Left cardiac atrium (tissue), 4 donors: ENCODE measurements at places on chromosomes 5 and 9.

DNA sequence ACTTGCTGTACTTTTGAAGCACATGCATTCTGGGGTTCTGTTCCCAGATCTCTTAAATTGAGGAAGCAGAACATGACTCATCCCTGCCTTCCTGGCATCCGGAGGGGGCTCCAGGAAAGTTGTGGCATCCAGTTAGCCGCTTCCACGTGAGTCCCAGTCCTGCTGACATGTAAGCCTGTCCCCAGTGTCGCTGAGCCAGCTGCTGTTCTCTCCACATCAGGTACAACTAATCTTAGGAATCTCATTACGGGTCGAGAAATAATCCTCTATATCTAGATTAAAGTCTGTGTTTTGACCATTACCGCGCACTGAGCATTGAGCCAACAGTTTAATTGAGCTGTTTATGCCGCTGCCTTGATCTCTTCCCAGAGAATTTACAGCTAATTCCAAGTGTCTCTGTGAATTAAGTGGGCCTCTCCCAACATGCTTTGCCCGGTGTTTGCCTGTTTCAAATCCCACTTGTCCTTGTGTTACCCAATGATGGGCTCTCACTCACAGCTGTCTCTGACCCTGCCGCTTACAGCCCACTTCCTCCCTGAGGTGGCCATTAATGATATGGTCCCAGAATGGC is 10.5 kb upstream of the SHB start:
- no peak for DNase-seq

GRCh38 chr5:83972909-83973308 is 252.3 kb upstream of the HAPLN1 start:
- no peak for DNase-seq

DNA sequence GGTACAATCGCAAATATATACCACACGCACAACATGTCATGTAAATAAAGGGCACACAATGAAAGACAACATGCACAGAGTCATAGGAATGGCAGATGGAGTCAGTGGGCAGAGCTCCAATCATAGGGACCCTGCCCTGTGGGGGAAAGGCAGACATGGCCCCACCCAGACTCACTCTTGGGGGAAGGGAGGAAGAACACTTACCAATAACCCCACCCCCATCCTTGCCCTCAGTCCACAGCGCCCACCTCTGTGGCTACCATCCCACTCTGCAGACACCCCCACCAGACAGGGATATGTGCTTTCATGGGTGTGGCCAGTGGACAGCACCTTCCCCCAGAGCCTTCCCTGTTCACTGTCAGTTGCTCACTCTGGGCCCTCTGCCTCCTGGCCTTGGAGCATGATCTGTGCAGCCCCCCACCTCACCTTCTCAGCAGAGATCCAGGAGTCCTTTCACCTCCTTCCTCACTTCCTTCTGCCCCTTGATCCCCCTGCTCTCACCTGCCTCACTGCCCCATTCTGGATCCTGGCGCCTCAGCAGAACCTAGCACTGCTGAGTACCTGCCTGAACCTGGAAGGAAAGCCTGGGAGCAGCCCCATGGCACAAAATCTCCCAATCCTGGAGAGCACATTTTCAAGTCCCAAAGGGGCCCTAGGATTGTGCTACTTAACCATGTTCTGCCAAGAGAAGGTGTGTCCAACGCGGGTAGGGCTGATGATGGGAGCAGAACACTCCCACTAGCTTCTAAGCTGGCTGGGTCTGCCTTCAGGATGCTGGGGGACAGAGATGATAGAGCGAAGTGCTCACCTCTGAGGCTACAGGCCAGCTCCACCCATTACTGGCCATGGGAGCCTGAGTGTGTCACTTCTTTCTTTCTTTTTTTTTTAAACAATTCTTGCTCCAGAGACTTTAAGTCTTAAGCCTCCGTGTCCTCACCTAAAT is 1.5 kb upstream of the PHF19 start:
- DNase-seq, result no peak

DNA sequence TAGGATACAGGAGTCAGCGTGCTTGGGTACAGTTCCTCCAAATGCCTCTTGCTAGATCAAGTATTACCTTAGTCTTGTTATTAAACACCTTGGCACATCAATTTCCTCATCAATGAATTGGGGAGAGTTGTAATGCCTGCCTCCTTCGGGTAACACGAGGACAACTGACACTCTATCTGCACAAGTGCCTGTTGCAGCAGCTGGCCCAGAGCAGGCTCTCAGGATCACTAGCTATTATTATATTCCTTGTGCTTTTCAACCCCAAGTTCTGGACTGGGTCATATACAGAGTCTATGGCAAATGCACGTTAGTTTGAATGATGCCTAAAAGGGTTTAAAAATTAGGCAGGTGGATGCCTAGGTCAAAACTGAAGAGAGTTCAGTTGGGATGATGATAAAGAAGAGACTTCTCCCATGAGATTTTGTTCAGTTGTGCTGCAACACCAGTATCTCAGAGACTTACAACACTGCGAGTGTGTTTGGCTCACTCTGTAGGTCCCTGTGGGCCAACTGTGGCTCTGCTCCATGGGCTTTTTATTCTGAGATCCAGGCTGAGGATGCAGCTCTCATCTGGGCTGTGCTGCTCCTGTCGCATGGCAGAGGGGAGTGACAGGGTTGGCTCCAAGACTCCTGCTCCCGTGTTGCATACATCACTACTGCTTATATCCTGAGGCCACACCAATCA is 41.1 kb upstream of the TEX48 start:
- no peak for DNase-seq

DNA sequence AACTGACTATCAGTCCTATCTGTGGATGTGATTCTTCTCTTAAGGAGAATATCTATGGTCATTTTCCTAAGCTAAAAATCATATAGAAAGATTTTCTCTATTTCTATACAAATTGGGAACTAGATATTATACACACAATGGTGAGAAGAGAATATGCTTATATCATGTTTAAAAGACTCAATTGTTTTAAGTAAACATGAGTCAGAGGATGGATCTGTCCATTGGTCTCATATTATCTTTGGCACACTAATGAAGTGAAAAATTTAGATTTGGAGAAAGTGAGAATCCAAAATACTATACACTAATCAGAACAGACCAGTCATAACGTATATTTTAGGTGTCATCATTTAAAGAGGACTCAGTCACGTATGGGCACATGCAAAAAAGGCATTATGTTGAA is 16.5 kb upstream of the SPINK14 start:
- no peak for DNase-seq

GRCh38 chr9:99954819-99955218 is 48.4 kb downstream of the STX17 start:
- DNase-seq, result no peak
